ENCODE measurements at places on chromosomes 6 and 20.

GRCh38 chr20:8735674-8736073, 333.2 kb upstream of the PLCB4 start:
- no peak for DNase-seq

DNA sequence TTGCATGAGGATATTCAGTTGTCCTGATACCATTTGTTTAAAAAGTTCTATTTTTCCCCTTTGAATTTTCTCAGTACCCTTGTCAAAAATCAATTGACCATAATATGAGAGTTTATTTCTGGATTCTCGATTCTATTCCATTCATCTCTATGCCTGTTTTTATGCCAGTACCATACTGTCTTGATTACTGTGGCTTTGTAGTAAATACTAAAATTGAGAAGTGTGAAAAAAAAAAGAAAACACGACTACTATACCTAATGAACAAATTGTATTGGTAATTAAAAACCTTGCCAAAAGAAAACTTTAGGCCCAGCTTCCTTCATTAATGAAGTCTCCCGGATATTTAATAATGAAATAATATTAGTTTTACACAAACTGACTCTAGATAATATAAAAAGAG, 185.7 kb downstream of the TBC1D7 start:
- no peak for DNase-seq

DNA sequence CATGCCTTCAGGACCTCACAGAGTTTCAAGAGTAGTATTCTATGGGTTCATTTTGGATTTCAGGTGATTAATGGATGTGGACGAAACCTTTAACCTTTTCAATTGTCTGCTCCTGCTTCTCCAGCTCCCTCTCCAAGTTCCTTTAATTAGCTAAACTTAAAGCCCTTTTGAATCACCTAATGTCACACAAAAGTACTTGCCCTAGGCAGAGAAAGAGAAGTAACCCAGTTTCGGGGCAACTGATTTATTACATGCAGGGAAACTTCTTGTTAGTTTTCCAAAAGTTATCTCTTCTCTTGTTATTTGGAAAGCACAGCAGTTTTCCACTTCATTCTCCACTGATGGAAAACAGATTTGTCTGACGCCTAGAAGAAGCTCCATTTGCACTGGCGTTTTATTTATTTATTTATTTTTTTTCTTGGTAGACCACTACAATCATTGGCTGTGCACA, 407.7 kb upstream of the JARID2 start:
- DNase-seq: no peak

DNA sequence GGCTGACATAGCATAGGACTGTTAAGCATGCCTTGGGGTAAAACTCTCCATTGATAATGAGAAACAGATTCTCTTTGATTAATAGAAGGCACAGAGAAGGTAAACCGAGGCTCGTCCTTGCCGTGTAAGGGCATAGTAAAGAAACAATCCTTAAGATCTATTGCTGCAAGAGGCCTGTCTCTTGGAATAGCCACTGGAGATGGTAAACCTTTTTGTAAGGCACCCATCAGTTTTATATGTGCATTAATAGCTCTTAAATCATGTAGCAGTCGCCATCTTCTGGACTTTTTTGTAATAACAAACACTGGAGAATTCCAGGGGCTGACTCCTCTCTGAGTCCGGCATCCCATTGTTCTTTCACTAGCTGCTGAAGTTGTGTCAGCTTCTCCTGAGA, 8.4 kb upstream of the ABHD12 start:
- no peak for DNase-seq

- DNase-seq: peak; percentile 93
Measured at GRCh38 chr6:166556863-166557322, 29.6 kb downstream of the RAMACL start.

GRCh38 chr6:123415844-123416468, 220.8 kb downstream of the TRDN start:
- no peak for DNase-seq

GRCh38 chr20:63889241-63890200, 5.4 kb upstream of the DNAJC5 start:
- no peak for DNase-seq

GRCh38 chr20:13610184-13610583, 28.5 kb downstream of the TASP1 start:
- DNase-seq: no peak

GRCh38 chr6:133796235-133796634, 92.7 kb upstream of the TCF21 start:
- DNase-seq: no peak

DNA sequence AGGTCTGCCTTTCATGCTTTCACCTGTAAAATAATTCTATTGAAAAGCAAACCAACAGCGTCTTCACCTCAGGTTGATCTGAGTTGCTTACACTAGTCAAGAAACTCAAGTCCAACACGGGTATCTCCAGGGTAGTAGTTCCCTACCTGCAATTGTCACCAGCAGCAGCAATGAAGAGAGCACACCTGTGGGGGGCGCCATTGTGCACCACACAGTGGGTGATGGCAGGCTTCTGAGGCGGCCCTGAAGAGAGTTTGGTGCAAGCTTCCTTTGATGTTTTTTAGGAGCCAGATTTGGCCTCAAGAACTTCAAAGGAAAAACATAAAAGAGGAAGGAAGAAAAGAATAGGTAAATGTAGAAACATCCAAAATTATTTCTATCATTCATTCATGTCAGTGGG, 45.1 kb downstream of the KIAA0319 start:
- DNase-seq: no peak

DNA sequence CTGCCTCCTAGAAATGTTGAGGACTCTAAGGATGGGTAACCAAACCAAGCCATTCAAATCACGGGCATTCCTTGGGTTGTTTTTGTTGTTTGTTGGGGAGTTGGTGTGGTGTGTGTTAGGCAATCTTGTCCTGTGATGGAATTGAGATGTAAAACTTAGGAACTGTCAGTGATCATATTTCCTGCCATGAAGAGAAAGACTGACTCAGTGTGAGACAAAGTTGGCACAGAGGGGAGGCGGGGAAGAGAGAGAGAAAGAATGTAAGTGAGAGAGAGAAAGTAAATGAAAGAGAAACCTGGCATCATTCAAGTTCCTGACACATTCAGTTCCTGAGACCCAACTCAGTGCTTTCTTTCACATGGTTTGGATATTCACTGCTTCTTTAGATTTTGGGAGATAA, 21.6 kb upstream of the FBXO30 start:
- DNase-seq: no peak

- peak; percentile 92 for DNase-seq
Measured at GRCh38 chr20:63626424-63627128, at the start of gene GMEB2. GMEB2 (minus strand) TSS chr20:63627101; CDS start chr20:63619397, 7,704 bp downstream.

DNA sequence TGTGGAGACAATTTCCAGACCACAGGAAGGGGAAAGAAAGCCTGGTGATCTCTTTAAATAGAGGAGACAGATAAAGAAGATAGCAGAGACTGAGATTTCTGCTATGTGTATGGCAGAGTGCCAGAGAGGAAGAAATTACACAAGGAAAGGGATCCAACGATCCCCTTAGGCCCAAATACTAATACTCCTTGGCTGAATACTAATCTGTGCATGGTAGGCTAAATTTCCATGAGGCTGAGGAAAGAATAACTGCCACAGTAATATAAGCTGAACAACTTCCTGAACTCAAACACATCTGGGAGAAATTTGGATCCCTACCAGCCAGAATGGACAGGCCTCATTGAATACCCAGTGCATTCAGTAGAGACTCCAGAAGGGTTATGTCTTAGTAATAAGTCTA, 83.3 kb upstream of the TNFAIP3 start:
- no peak for DNase-seq

GRCh38 chr6:29702519-29703103, 20.6 kb upstream of the HLA-F start:
- no peak for DNase-seq

DNA sequence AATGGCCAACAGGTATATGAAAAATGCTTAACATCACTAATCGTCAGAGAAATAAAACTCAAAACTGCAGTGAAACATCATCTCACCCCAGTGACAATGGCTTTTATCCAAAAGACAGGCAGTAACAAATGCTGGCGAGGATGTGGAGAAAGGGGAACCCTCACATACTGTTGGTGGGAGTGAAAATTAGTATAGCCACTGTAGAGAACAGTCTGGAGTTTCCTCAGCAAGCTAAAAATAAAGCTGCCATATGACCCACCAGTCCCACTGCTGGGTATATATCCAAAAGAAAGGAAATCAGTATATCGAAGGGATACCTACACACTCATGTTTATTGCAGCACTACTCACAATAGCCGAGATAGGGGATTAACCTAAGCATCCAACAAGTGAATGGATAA, 23.4 kb upstream of the INSM1 start:
- DNase-seq: no peak
